Daoy (cell line): ENCODE measurements at places on chromosomes 1 and 21. TPM values are rescaled to one million over a fixed set of nuclear protein-coding genes. Genes with fewer than 3 reads are reported as not detected.

GRCh38 chr21:41833497-41834115, 45.5 kb downstream of the PRDM15 start:
- no peak for DNase-seq

DNA sequence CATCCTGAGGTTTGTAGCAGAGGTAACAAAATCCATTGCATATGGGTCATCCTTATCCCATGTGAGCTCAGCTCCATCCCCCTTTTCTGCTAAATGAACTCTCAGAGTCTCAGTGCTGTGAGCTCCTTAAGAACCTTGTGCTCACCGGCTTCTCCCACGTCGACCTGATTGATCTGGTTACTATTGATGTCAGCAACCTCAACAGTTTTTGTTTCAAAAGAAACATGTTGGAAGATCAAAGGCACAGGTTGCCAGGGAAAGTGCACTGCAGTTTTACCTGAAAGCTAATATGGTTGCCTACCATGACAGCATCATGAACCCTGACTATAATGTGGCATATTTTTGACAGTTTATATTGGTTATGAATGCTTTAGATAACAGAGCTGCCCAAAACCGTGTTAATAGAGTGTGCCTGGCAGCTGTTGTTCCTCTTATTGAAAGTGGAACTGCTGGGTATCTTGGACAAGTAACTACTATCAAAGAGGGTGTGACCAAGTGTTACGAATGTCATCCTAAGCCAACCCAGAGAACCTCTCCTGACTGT, 131.4 kb downstream of the HS2ST1 start:
- DNase-seq = no peak

- DNase-seq = no peak
Measured at GRCh38 chr1:107359472-107360241, 218.8 kb downstream of the NTNG1 start.

DNA sequence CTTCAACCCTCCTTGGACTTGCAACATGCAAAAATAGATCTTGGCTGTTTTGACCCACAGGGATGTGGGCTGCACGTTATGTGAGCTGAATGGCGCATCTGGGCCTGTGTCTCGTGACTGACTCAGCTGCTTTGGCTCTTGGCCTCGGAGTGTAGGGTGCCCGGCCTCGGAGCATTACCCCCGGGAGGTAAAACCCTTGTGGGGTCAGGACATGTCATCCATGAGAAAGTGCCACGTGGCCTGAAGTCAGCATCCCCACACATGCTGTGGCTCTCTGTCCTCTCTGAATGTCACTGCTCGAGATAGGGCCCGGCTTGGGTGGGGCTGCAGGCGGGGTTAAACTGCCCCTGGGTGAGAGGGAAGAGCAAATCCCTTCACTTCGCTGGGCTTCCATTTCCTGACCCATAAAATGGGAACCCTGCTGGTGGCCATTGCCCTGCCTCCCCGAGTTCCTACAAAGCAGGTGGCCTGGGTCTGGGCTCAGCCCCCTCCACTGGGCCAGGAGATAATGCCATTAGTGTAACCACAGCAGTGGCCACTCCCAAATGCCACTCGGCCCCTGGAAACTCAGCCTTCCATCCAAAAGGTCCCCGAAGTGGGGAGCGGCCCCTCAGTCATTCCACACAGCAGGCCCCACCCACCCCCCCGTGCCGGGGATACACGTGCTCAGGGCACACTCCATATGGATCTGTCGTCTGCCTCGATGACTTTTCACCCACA, 22.8 kb upstream of the TSPEAR start:
- peak; percentile 39 for DNase-seq

GRCh38 chr1:223842784-223843183, 3.0 kb downstream of the TP53BP2 start:
- no peak for DNase-seq

- no peak for DNase-seq
Measured at GRCh38 chr1:180002437-180002836, 47.8 kb downstream of the CEP350 start.

DNA sequence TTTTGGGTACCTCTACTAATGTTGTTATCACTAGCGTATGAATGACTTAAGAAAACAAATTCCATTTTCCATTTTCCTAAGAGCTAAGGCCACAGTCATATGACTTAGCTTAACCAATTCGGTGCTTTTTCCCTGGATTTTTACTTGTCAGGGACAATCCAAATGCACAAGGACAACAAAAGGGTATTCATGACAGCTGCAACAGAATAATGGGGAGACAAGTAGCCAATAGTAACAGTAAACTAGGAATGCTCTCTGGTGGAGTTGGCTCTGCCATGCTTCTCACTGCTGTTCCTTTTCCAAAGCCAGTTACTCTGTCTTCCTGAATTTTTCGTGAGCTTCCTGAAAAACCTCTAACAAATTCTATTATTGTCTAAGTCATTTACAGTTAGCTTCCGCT, 52.9 kb downstream of the LRRIQ3 start:
- no peak for DNase-seq

DNA sequence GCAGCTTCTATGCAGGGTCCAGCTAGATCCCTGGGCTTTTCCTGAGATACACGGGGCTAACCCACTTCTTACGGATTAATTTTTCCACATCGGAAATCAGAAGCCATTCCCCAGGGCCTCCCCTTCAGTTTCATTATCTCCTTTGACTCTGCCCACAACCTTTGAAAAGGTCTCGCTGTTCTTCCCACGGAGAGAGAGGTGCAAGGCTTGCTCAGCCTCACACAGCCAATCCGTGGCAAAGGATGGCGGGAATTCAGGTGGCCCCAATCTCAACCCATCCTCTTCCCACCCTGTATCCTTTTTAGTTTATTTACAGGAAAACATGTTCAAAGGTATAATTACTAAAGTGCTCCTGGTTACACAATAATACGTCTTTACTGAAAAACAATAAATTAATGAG, 702 bp upstream of the MAPKAPK2 start:
- DNase-seq = no peak

GRCh38 chr1:81841795-81842194, 41.1 kb downstream of the ADGRL2 start:
- DNase-seq = no peak

GRCh38 chr1:1832820-1833219, 54.5 kb upstream of the NADK start:
- DNase-seq = no peak

- DNase-seq = no peak
Measured at GRCh38 chr1:57089855-57090254, 124.0 kb upstream of the C8B start.

- no peak for DNase-seq
Measured at GRCh38 chr1:214043167-214043566, 55.4 kb downstream of the PROX1 start.

- no peak for DNase-seq
Measured at GRCh38 chr1:240693844-240694243, 81.9 kb upstream of the GREM2 start.

GRCh38 chr21:27190601-27191000, 223.7 kb upstream of the ADAMTS5 start:
- DNase-seq = peak; percentile 65

DNA sequence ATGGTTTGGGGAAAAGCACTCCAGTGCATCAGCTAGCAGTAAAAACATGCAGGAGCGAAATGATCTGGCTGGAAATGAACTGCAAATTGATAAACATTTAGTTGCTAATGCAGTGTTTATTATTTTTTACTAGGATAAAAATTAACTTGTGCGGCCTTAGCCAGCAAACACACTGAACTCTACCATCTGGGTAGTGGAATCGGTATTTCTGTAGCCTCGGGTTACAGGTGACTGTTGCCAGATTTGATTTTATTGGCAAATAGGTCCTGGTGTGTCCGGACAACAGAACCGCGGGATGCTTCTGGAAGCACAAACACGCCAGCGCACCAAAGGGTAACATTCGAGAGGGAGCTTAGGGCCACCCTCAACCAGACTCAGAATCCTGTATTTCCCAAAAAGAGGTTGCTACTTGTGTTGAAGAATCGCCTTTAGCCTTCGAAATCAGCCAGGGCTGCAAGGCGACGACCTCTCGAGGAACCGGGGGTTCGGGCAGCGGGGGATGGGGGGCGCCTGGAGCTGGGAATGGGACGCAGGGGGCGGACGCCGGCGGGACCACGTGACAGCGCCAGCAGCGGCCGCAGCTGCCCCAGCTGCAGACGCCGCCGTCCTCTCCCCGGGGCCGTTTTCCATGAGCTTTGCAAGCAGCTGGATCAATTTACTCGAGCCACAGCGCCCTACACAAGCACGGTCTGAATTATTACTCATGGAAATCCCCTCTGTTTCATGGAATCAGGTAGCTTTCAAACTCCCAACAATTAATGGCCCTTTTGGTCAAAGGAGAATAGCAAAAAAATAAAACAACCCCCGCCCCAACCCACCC, 158.8 kb downstream of the TOMM20 start:
- DNase-seq = peak; percentile 89

DNA sequence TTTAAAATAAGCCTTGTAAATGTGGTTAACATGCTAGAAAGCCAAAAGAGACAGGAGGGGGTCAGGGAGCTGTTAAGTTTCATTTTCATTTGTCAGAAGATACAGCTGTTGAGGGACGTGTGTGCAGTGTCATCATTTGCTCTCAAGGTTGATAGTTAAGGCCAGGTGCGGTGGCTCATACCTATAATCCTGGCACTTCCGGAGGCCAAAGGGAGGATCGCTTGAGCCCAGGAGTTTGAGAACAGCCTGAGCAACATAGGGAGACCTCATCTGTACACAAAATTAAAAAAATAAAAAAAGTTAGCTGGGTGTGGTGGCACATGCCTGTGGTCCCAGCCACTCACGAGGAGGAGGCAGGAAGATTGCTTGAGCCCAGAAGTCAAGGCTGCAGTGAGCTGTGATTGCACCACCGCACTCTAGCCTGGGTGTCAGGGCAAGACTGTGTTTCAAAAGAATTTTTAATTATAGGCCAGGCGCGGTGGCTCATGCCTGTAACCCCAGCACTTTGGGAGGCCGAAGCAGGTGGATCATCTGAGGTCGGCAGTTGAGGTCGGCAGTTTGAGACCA, 22.7 kb downstream of the ZBTB8OS start:
- DNase-seq = no peak

DNA sequence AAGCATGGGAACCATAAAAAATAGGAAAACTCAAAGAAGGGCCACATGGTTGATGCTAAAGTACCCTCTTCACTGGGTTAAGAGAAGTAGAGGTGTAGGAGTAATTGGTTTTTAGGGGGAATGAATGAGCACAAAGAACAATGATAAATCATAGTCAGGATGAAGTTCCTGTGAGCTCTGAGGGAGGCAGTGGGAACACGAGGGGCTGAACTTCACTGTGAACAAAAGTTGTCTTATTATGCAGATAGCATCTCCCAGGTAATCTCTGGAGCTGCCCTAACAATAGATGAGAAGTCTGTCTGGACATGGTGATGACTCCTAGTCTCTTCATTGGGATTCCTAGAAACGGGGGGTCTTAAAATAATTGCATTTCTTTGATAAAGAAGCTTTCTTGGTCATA, 127.9 kb downstream of the DNM3 start:
- no peak for DNase-seq

DNA sequence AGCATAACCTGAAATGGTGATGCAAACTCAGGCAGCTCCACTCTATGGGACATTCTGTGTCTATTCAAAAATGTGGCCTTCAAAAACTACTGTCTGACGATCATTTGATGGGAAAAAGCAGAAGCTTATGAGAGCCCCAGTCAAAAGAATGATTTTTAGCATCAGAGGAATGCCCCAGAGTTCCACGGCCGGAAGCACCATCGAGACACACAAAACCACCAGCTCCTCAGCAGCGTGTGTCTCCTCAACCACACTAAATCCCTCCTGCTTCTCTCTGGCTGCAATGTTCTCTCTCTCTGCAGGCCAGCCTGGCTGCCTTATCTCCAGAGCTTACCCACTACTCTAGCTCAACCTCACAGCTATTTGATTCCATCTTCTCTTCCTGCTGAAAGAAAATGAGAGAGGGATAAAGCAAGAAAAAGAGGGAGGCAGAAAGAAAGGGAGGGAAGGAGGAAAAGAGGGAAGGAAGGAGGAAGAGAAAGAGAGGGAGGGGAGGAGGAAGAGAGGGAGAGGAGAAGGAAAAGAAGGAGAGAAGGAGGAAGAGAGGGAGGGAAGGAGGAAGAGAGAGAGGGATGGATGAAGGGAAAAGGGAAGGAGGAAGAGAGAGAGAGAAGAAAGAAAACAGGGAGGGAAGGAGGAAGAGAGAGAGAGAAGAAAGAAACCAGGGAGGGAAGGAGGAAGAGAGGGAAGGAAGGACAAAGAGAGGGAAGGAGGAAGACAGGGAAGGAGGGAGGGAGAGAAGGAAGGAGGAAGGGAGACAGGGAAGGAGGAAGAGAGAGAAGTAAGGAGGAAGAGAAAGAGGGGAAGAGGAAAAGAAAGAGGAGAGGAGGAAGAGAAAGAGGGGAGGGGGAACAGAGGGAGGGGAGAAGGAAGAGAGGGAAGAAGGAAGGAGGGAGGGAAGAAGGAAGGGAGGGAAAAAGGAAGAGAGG, 33.5 kb upstream of the LAPTM5 start:
- no peak for DNase-seq

GRCh38 chr1:201264072-201264471, 19.2 kb upstream of the PKP1 start:
- DNase-seq = no peak

DNA sequence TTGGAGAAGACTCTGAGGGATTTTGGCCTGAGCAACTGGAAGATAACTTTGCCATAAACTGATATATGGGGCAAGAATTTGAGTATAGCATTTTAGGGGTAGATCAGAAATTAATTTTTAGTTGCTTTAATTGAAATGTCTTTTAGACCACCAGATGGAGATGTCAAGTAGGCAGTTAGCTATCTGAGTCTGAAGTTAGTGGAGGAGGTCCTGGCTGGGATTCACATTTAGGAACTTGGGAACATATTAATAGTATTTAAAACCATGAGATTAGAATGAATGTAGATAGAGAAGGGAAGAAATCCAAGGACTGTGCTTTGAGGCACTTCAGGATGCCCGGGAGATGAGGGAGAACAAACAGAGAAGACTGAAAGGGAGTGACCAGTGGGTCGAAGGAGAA, 32.6 kb downstream of the SLC44A3 start:
- DNase-seq = no peak

- DNase-seq = no peak
Measured at GRCh38 chr1:215045698-215046308, 36.7 kb upstream of the KCNK2 start.

GRCh38 chr1:225772848-225773247, 4.8 kb upstream of the SRP9 start:
- no peak for DNase-seq

DNA sequence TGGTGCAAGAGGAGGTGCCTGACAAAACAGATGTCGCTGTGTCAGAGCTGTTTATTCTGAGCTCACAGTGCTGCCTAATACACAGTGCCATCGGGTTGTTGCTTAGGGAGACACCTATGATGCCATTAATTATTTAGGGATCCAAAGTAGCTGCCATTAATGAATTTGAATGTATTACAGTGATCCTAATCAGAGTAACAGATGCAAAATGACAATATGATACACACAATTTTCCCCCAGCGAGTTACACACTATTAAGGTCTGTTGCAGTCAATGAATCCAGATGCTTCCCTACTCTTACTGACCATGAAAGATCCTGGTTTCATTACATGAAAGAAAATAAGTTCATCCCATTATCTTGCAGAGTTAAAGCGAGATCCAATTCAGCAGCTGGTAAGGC, 91.3 kb downstream of the RWDD3 start:
- DNase-seq = no peak

GRCh38 chr1:172402878-172403569, 17.5 kb upstream of the C1orf105 start:
- no peak for DNase-seq

The CNR2 gene
- total RNA-seq = not detected in 2 replicates

The OR2AJ1 gene
- total RNA-seq = not detected in 2 replicates

The FOXD2 gene
- total RNA-seq = 0.57 and 2.4 TPM in 2 replicates

The NR5A2 gene
- 0.18 and 0.23 TPM in 2 replicates for total RNA-seq

The UBE4B gene
- total RNA-seq = 34.4 and 38.8 TPM in 2 replicates

The ASTN1 gene
- total RNA-seq = 2.0 and 4.5 TPM in 2 replicates

The E2F2 gene
- 9.9 and 37.1 TPM in 2 replicates for total RNA-seq

The AVPR1B gene
- not detected in 2 replicates for total RNA-seq

The PIK3R3 gene
- total RNA-seq = 17.7 and 30.2 TPM in 2 replicates
